Effector memory CD8-positive, alpha-beta T cell (primary cell): ENCODE measurements at places on chromosomes 2 and 18.

DNA sequence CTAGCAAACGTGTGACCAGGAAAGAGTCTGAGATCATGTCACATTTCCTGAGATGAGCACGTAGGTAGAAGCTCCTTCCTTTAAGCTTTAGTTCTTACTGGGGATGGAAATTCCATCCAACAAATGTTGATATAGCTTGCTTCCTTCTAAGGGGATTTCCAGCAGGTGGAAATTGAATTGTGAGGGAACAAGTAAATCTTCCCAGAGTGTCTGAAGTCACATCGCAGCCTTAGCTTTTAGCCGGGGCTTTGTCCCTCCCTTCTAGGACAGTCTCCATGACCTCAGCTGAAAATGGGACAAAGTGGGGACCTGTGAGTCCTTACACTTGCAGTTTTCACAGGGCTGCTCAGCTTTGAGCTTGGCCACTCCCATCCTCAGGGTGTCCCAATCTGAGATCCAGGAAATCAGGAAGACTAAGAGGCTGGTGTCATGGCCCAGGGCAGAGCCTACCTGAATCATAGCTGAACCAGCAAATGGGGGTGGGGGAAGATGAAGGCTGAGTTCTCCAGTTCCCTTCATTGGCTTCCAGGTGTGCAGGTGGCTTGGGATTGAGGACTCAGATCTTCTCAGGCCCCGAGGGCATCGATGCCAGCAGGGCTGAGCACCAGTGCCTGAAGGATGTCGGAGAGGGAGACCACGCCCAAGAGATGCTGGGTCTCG, 8.3 kb downstream of the PRKAG3 start:
- no peaks in the 10 kb centered on the region for H3K36me3 ChIP-seq
- no peak for DNase-seq
- peaks cover 43% of the 10 kb centered on the region for H3K27me3 ChIP-seq
- no peaks in the 10 kb centered on the region for H3K4me1 ChIP-seq

DNA sequence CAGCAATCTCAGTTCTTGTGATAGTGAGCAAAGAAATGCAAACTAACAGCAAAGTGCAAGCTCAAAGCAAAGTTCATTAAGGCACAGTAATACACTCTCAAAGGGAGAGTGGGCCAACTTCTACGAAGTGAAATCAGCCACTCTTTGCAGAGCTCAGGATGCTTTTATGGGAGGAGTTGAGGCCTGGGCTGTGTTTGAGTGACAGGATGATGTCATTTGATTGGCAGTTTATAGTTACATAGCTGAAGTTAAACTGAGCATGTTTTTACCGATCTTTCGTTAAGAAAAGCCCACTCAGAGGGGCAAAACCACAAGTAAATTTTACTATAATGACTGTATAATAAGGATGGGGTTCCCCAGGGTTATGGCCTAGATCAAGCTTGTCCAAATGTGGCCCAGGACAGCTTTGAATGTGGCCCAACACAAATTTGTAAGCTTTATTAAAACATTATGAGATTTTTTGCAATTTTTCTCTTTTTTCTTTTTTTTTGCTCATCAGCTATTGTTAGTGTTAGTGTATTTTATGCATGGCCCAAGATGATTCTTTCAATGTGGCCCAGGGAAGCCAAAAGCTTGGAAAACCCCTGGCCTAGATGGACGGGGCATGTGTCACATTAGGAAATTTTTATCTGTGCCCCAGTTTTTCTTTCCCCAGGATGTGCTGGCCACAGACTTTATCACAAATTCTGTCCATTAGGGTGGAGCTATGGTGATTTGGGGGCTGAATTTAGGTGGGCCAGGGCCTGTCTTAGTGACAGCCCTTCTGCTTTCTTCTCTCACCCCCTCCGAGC, 8.3 kb upstream of the DNAH7 start:
- H3K27ac ChIP-seq: no peak overlapping the region
- H3K36me3 ChIP-seq: no peaks in the 10 kb centered on the region
- H3K4me3 ChIP-seq: no peak overlapping the region
- H3K4me1 ChIP-seq: no peaks in the 10 kb centered on the region
- no peak for DNase-seq
- H3K27me3 ChIP-seq: no peaks in the 10 kb centered on the region

- no peak overlapping the region for H3K27ac ChIP-seq
- peak; percentile 3 for DNase-seq
- H3K4me3 ChIP-seq: no peak overlapping the region
- H3K36me3 ChIP-seq: no peaks in the 10 kb centered on the region
Observed at GRCh38 chr18:44507729-44508325, 172.9 kb upstream of the SETBP1 start.

DNA sequence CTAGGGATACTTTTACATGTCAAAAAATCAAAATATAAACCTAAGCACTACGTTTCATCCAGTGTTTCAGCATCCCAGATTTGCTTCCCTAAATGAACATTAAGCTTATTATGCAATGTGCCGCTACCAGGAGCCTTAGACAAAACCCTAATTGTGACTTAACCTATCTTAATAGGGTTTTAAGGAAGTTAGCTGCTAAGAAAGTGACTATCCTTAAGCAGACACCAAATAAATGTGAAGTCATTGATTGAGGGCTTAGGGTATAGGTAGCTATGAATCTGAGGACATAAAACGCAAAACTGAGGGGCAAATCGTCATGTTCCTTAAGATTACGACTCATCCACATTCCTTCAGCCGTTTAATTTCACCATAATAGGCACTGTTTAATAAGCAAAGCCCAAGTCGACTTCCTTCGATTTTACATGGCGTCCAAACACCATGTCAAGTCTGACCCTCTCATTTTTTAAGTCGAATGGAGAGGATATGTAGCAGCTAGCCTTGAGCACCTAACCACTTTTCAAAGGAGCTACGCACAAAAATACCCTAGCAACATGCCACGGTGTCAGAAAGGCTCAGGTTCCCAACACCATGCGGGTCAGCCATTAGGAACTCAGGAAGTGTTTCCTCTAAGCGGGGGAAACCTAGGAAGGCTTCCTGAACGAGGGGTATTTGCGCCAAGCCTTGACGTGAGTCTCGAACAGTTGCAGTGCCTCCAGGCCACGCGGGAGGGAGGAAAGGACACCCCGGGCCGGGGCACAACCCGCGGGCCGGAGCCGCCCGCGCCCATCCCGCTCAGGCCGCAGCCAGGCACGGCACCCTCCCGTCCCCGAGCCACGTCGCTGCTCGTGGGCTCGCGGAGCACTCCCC, 1.0 kb downstream of the HDLBP start:
- H3K4me1 ChIP-seq: peaks cover 51% of the 10 kb centered on the region
- H3K27me3 ChIP-seq: no peaks in the 10 kb centered on the region
- peak overlapping the region; percentile 99 for H3K27ac ChIP-seq
- no peak for DNase-seq
- H3K4me3 ChIP-seq: peak overlapping the region; percentile 95

DNA sequence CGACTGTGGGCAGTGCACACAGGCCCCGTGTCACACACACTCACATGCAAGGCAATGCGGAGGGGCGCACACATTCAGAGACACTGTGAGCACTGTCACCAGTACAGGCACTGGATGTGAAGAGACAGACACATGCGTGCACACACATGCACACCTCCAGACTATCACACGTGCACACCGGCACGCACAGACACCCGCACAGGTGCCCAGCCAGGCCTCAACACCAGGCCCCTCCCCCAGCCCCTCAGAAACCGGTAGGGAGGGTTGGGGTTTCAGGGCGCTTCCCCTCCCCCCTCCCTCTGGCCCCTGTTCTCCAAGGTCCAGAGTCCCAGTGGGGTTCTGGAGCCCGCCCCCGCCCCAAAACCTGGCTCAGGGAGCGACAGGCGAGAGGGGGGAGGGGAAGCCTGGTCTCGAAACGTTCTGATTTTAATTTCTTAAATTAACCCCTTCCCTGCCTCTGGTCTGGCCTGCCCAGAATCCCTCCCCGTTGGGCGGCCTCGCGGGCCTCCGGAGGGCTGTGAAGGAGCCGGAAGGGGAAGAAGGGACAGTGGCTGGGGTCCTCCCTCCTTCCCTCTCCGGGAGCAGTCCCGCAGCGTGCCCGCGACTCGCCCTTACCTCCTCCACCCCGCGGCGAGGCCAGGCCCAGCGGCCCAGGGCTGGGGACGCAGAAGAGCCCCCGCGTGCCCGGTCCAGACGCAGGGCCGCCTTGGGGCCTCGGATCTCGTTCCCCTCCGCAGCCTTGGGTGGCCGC, 558 bp downstream of the FBXO41 start:
- peak overlapping the region; percentile 69 for H3K27ac ChIP-seq
- H3K4me1 ChIP-seq: peaks cover 28% of the 10 kb centered on the region
- DNase-seq: no peak
- H3K27me3 ChIP-seq: peaks cover 9% of the 10 kb centered on the region
- no peaks in the 10 kb centered on the region for H3K36me3 ChIP-seq
- peak overlapping the region; percentile 54 for H3K4me3 ChIP-seq

- no peak overlapping the region for H3K4me3 ChIP-seq
- no peaks in the 10 kb centered on the region for H3K36me3 ChIP-seq
- H3K4me1 ChIP-seq: no peaks in the 10 kb centered on the region
Observed at GRCh38 chr18:58247363-58247834, 203.4 kb downstream of the NEDD4L start.

- DNase-seq: no peak
- H3K4me3 ChIP-seq: no peak overlapping the region
- H3K36me3 ChIP-seq: peaks cover 25% of the 10 kb centered on the region
- H3K27me3 ChIP-seq: no peaks in the 10 kb centered on the region
- peaks cover 23% of the 10 kb centered on the region for H3K4me1 ChIP-seq
- peak overlapping the region; percentile 89 for H3K27ac ChIP-seq
Observed at GRCh38 chr18:21686282-21687105, 18.1 kb downstream of the ABHD3 start.

DNA sequence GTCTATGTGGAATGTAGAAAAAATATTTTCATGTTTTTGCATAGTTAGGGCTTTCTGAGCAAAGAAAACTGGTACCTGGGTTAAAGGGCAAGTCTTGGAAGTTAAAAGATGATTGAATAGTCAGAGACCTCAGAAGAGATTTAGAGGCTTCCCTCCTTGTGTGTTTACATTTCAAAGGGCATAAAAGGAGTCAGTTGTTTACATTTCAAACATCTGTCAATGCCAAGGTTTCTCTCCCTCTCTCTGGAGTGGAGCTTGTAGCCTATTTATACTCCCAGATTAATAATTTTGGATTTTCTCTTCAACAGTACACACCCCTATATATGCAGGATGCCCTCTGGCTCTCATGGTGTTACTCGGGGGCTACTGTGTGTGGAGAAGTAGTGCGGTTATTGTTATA, 8.6 kb downstream of the M1AP start:
- H3K36me3 ChIP-seq: no peaks in the 10 kb centered on the region
- no peak overlapping the region for H3K4me3 ChIP-seq
- H3K27ac ChIP-seq: no peak overlapping the region

- peaks cover 30% of the 10 kb centered on the region for H3K27me3 ChIP-seq
- no peaks in the 10 kb centered on the region for H3K36me3 ChIP-seq
- H3K4me1 ChIP-seq: no peaks in the 10 kb centered on the region
- DNase-seq: no peak
- H3K27ac ChIP-seq: no peak overlapping the region
- H3K4me3 ChIP-seq: no peak overlapping the region
Observed at GRCh38 chr2:104887676-104888075, 33.8 kb downstream of the POU3F3 start.

- peaks cover 68% of the 10 kb centered on the region for H3K4me1 ChIP-seq
- H3K27ac ChIP-seq: peak overlapping the region; percentile 19
Observed at GRCh38 chr2:46539327-46540276, 60.2 kb downstream of the TMEM247 start.

DNA sequence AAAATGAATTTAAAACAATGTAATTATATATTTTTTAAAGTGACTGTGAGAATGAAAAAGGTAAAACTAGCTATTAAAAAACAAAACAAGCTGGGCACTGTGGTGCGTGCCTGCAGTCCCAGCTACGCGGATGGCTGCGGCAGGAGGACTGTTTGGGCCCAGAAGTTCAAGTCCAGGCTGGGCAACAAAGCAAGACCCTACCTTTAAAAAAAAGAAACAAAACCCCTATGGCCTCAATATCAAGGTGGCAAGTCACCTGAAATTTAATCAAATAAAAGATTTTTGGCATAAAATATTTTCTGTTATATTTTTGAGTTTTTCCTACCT, 46.9 kb upstream of the STRN start:
- H3K36me3 ChIP-seq: peaks cover 82% of the 10 kb centered on the region
- no peak overlapping the region for H3K27ac ChIP-seq
- DNase-seq: no peak
- H3K4me1 ChIP-seq: peaks cover 3% of the 10 kb centered on the region
- no peaks in the 10 kb centered on the region for H3K27me3 ChIP-seq

- H3K27me3 ChIP-seq: peaks cover 13% of the 10 kb centered on the region
- H3K36me3 ChIP-seq: no peaks in the 10 kb centered on the region
- no peaks in the 10 kb centered on the region for H3K4me1 ChIP-seq
- H3K4me3 ChIP-seq: no peak overlapping the region
- no peak overlapping the region for H3K27ac ChIP-seq
Observed at GRCh38 chr18:57791192-57791591, 11.9 kb downstream of the ATP8B1 start.

GRCh38 chr2:237697586-237698357, 70.4 kb downstream of the LRRFIP1 start:
- H3K4me1 ChIP-seq: peaks cover 87% of the 10 kb centered on the region
- no peak for DNase-seq
- H3K36me3 ChIP-seq: peaks cover 87% of the 10 kb centered on the region
- peak overlapping the region; percentile 90 for H3K27ac ChIP-seq

- H3K36me3 ChIP-seq: no peaks in the 10 kb centered on the region
- no peak for DNase-seq
- no peaks in the 10 kb centered on the region for H3K4me1 ChIP-seq
- no peak overlapping the region for H3K4me3 ChIP-seq
- no peaks in the 10 kb centered on the region for H3K27me3 ChIP-seq
Observed at GRCh38 chr2:40512256-40512655, 60.4 kb upstream of the SLC8A1 start.

DNA sequence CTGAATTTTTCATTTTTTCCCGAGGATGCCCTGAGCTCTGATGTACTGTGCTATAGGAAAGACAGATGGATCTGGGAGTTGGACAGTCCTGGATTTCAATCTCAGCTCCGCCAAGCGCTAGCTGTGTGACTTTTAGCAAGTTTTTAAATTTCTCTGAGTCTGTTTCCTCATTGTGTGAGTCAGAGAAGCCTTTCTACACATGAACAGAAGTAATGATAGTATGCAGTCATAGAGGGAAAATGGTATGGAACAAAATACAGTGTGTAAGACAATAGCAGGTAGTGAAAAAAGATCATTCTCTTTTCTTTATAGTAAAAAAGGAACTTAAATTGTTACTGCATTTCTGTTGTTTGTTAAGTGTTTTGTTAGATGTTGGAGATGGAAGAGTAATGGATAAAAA, 52.4 kb upstream of the PPM1B start:
- H3K36me3 ChIP-seq: no peaks in the 10 kb centered on the region
- peaks cover 4% of the 10 kb centered on the region for H3K4me1 ChIP-seq
- DNase-seq: no peak
- H3K4me3 ChIP-seq: no peak overlapping the region
- no peaks in the 10 kb centered on the region for H3K27me3 ChIP-seq
- no peak overlapping the region for H3K27ac ChIP-seq

DNA sequence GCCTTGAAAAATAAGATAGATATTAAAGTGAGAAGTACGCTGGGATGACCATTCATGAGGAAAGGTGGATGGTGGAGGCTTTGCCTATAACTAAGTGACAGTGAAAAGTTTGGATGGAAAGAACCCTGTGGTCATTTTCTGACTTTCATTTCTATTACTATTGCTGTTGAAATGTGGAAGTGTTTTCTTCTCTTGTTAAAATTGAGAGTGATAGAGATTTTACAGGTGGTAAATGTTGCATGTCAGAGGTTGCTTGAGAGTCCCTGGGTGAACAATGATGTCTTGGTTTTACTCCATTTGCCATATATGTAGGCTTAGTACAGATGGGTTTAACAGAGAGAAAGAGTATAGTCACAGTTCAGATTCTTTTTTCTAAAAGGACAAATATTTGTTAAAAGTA, 18.4 kb downstream of the NCOA1 start:
- no peak overlapping the region for H3K4me3 ChIP-seq
- H3K27me3 ChIP-seq: no peaks in the 10 kb centered on the region
- no peaks in the 10 kb centered on the region for H3K36me3 ChIP-seq
- no peak for DNase-seq
- H3K27ac ChIP-seq: peak overlapping the region; percentile 85
- H3K4me1 ChIP-seq: peaks cover 78% of the 10 kb centered on the region
